RCC 7860 (cell line): ENCODE measurements at places on chromosomes 12 and 14.

DNA sequence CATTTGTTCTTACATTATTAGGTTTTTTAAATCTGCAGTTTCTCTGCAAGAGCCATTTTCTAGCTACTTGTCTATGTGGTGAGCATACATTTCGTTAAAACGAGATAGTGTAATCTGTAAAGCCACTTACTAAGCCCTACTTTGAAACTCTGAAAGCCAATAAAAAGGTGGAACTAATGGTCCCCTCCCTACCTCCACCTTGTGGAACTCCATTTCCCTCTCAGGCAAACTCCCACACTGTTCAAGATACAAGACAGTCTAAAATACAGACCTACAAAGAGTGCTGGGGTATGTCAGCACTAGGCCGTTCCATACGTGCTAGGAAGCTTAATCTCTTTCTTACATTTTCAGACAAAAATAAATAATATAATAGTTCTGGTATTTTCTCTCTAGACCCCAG lies 74.1 kb downstream of the DUSP6 start:
- DNase-seq = no peak

DNA sequence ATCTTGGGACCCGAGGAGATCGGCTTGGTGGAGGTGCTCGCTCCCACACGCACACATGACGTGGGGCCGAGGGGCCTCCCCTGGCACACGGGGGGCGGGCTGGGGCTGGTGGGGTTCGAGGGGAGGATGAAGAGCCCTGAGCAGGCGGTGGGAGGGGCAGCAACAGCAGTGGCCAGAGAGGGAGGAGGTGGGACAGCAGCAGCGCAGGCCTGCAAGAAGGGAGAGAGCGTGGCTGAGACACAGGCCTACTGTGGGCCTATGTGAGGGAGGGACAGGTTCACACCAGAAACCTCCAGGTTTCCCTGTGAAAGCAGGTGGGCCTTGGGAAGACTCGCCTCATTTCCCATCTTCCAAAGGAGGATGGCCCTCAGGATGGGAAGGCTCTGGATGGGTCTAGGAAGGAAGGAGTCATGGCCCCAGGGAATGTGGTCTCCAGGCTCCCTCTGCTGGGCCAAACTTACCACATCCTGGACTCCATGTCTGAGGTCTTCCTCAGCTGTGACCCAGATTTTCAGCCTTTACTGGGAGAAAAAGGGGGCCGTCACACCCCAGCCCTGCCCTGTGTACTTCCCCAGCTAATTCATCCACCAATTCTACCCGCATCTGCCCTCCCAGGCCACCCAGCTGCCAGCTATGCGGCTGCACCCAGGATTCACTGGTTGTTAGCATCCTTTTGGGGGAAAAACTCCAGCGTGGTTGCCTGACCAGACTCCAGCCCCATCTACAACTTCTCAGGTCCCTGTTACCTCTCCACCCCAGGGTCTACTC lies 2.8 kb downstream of the PIANP start:
- DNase-seq = peak; percentile 48

- DNase-seq = no peak
These were observed 171.7 kb upstream of the RTL1 start for GRCh38 chr14:101075025-101075800.

DNA sequence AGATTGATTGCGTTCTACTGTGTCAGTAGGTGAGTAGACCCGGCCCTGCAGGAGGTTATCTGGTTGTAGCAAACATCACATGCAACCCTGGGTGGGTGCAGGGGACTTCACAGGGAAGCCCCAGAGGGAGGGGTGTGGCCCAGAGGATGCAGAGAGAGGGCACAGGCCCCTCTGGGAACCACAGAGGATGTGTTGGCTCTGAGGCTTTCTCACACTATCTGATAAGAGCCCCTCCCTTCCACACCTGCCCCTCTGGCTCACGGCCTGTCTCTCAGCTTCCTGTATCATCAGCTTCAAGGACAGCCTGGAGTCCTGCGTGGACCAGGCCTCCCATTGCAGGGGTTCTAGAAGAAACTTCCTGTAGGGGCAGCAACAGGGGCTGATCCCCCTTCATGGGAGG lies 101.9 kb downstream of the RIN3 start:
- DNase-seq = no peak

GRCh38 chr12:52175371-52176350 lies 16.2 kb downstream of the KRT80 start:
- no peak for DNase-seq

DNA sequence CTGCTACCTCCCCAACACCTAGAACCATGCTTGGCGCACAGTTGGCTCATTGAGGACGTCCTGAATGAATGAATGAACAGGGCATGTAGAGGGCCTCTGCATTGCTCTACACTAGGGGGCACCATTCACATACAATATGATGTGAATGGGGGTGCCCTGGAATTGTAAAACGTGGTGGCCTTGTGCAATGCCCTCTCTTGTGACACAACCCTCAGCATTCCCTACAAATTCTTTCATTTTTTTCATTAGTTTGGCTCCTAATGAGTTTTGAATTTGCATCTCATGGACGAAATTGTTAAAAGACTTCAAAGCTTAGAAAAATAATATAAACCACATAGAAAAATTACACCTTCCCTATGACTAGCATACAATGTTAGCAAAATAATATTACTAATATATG lies 2.3 kb upstream of the DIO2 start:
- DNase-seq = peak; percentile 25

- no peak for DNase-seq
These were observed 65.8 kb upstream of the SLC8A3 start for GRCh38 chr14:70254476-70254961.

DNA sequence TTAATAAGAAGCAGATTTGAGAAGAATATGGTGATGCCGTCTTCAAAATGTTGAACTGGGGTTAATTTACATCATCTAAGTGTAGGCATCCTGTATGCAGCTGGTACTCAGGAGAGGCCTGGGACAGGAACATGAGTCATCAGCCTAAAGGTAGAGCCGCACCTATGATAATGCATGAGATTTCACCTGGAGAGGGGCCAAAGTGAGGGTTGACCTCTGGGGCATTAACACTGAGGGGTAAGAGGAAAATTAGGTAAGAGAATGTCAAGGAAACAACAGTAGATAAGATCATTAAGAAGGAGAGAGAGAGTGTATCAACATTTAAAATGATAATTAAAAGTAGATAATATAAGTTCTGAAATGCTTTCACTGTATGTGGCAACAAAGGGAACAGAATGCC lies 20.2 kb upstream of the SSTR1 start:
- no peak for DNase-seq

DNA sequence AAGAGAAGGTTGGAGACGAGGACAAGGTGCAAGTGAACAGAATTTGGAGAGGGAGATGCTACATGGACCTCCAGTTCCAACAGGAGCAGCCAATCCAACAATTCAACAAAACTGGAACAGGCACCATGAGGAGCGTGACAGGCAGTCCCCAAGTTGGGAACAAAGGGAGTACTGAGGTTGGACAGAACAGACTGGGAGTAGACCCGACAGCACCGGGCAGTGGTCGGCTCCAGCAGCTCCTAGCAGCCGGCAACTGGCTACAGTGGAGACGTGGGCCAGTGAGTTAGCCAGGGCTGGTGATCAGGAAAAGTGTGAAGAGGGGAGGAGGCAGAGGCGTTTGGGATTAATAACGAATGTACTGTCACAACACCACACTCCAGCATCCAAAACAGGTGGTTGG lies 16.4 kb downstream of the MAP3K9 start:
- no peak for DNase-seq

GRCh38 chr12:124386661-124387527 lies 92.0 kb downstream of the RFLNA start:
- DNase-seq = no peak

DNA sequence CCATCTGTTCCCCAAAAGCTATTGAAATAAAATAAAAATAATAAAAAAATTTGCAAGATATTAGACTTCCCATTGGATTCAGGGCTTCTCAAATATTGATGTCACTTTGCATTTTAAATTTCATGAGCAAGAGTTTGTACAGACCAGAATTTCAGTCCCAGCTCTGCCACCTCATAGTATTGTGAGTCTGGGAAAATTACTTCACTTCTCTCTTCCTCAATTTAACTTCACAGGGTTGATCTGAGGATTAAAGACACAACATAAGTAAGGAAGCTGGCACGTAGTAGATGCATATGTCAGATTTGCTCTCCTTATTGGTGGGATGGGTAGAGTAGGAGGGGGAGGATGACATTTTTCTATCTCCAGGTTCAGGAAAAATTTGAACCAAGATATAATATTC lies 32.8 kb downstream of the COX8C start:
- DNase-seq = no peak

DNA sequence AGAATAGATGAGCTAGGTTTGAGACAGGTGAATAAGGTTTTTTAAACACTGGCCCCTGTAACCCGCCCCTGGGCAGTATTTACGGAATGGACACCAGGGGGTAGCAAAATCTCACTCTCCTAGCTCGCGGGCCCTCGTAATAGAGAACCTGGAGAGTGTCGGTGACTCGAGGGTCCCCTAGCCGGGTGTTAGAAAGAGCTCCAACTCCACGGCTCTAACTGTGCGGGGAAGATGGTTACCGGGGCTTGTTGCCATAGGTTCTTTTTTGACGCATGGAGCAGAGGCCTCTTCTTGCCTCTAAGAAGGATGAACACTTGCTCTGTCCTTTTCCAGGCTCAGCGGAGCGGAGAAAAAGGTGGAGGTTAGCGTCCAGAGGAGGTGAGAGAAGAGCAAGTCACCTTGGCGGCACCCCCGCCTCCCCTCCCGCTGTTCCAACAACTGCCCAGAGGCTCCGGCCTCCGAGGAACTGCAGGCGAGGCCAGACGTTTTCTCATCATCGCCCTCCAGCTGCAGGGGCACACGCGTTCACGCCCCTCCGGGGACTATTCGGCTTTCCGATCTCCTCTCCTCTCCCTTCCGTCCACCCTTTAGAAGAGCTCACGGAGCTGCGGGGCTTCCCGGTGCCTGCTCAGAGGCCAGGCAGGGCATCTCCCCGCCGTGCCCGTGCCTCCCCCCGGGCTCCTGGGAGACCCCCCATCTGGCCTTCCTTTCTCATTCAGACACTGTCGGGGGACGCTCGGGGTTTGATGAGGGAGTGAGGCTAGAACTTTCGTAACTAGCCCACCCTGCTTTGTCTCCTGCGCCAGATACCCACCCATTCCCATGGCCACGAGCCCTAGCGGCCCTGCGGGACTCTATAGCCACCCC lies 1.4 kb upstream of the ARHGEF40 start:
- no peak for DNase-seq

GRCh38 chr14:105092171-105093037 lies 27.2 kb upstream of the GPR132 start:
- DNase-seq = peak; percentile 44

- DNase-seq = no peak
These were observed 73.3 kb upstream of the HECTD1 start for GRCh38 chr14:31280871-31281220.

- DNase-seq = no peak
These were observed 2.8 kb downstream of the MGAT2 start for GRCh38 chr14:49623387-49623786.

GRCh38 chr12:126915309-126915708 lies 1351.7 kb upstream of the TMEM132C start:
- DNase-seq = no peak

GRCh38 chr12:109557200-109557599 lies 16.1 kb downstream of the MMAB start:
- no peak for DNase-seq

- no peak for DNase-seq
These were observed 6.7 kb downstream of the LRP1 start for GRCh38 chr12:57134949-57135348.

DNA sequence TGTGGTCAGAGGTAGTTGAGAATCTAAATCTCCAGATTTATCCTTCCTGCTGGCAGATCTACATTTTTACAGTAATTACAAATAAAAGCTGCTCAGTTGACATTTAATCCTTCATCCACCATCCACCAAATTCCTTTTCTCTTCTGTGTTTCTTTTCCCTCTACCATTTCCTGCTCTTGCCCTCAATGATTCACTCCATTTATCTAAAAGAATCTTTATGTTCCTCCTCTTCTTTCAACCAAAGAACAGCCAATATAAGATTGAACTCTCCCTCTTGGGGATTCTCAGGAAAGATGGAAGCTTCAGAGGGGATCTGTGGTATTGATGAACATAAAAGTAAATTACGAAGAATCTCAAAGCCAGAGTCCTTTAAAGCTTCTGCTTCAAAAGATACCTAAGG lies 4.4 kb downstream of the MAP4K5 start:
- DNase-seq = no peak

GRCh38 chr14:66359500-66359899 lies 126.7 kb upstream of the CCDC196 start:
- peak; percentile 11 for DNase-seq

DNA sequence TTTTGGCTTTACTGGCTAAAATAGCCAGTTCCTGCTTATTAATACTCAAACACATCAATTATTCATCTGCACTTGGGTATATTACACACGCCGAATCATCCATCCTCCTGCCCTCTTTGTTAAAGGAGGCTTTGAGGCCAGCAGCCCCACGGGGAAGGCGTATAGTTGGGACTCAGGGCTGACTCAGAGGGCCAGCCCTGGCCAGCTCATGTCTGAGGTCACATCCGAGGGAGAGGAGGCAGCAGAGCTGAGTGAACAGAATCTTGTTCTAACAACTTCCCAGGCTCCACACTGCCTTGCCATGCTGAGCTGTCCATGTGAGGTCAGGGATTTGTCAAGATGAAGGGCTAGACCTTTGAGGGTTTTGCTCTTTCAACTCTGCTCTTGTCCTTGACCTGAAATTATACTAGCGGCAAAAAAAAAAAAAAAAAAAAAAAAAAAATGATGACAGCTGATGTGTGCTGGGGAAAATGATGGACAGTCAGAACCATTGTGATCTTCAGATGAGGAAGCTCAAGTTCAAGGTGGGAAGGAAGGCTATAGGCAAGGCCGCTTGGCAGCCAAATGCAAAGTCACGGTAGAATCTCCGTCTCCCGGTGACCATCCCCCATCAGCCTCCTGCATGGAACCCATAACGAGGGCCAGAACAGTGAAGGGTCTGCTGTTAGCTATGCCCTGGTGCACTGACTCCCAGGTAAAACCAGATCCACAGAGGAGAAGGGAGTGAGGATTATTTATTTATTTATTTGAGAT lies 12.5 kb upstream of the MARK3 start:
- peak; percentile 80 for DNase-seq

GRCh38 chr12:3532931-3533702 lies 42.1 kb downstream of the PRMT8 start:
- DNase-seq = no peak

- DNase-seq = no peak
These were observed 8.1 kb downstream of the LETMD1 start for GRCh38 chr12:51056242-51056641.

- no peak for DNase-seq
These were observed 949 bp downstream of the PLBD2 start for GRCh38 chr12:113359133-113359938.

DNA sequence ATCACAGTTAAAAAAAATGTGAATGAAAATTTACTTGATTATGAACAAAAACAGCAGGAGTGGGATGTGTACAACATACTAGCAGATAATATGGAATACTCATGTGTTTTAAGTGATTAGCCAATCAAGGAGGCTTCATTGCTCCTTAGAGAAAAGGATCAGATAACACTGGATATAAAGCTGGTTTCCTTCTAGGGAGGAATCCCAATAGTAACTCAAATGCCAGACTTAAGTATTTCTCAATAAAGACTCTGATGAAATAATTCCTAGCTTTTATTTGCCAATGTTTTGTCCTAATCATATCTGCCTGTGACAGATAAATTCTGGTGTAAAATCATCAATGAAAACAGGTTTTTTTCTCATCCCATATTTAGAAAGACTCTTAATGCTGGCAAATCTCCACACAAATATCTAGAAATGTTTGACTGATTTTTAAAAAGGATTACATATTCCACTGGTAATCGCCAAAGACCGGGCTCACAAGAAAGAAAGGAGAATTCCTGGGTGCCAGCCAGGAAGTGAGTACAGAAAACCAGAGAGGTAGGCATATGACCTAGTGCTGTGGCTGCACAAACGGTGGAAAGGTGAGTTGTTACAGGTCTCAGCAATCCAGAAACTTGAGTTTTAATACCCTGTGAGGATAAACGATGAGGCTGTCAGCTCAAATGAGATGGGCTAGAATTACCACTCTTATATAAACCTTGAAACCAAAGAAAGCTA lies 108.6 kb upstream of the TTC7B start:
- DNase-seq = no peak
